Stimulated activated CD4-positive, alpha-beta T cell treated with anti-CD3 and anti-CD28 coated beads, Interleukin-15, amount 100 ng/mL, for 24 hours (primary cell): ENCODE measurements at places on chromosomes 7 and 10.

DNA sequence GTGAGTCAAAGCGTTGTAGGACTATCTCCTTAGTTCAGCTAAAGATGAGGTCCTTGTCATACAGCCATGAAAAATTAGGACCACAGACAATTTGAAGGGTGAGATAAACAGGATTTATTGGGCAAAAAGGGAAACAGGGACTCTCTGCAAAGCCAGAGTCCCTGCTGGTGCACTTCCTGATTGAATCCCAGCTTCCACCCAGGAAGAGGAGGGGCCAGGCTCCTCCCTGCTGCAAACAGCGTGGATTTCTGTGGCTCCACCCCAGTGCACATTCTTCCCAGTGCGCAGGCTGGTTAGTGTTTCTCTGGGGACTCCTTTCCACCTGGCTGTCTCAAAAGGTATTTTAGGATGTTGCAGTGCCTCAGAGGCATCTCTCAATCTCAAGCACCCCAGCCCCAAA lies 165.4 kb upstream of the YAE1 start:
- no peak for DNase-seq

DNA sequence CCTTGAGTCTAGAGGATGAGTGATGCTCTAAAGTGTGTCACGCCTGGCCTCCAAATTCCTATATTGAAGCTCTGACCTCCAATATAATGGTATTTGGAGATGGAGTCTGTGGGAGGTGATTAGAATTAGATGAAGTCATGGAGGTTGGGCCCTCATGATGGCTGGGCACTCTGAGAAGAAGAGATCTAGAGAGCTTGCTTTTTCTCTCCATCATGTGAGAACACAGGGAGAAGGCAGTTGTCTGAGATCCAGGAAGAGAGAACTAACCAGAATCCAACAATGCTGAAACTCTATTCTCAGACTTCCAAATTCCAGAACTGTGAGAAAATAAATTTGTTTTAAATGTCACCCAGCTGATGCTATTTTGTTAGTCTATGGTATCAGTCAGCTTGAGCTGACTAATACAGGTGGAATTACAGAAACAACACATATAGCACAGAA lies 15.1 kb downstream of the RNF216 start:
- DNase-seq = no peak

DNA sequence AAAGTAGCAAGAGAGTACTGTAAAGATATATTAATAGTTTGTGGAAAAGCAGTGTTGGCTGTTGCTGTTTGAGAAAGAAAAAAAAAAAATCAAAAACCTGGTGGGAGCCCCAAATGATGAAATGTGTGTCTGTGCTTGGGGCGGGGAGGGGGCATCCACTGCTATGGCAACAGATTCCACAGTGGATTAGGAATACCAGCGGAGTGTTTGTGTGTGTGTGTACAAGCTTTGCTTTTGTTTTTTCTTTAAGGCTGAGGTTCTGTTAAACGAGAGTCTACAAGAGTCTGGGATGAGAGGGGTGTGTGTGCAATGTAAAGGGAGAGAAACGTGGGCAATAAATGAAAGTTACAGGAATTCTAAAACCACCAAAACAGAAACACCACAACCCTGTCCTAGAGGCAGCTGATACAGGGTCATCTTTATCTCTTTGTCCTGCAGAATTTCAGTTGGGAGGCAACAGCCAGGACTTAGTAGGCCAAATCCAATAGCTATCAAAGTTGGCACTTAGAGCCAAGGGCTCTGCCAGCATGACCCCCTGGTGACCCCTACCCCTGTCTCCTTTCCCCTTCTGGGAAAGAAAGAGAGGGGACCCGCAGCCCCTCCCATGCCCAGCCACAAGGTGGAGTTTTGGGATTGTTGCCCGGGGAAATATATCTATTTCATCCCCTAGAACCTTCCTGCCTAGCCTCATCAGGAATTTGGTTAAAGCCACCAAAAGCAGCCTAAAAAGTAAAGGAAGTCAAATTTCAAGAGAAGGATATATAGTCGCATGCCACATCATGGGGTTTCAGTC lies 85.4 kb downstream of the OSBPL3 start:
- DNase-seq = no peak

DNA sequence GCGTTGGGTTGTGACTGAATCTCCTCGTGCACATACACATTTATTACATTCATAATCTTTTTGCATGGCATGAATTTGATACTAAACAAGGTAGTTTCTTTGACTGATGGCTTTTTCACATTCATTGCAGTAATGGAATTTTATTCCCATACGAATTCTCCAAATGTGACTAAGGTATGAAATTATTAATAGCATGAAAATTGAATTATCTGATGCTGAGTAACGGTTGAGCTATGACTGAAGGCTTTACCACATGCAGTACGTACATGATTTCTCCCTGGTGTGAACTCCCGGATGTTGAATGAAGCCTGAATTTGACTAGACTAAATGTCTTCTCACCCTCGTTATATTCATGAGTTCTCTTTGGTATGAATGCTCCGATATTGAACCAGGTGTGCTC lies 104.4 kb upstream of the C1GALT1 start:
- no peak for DNase-seq

DNA sequence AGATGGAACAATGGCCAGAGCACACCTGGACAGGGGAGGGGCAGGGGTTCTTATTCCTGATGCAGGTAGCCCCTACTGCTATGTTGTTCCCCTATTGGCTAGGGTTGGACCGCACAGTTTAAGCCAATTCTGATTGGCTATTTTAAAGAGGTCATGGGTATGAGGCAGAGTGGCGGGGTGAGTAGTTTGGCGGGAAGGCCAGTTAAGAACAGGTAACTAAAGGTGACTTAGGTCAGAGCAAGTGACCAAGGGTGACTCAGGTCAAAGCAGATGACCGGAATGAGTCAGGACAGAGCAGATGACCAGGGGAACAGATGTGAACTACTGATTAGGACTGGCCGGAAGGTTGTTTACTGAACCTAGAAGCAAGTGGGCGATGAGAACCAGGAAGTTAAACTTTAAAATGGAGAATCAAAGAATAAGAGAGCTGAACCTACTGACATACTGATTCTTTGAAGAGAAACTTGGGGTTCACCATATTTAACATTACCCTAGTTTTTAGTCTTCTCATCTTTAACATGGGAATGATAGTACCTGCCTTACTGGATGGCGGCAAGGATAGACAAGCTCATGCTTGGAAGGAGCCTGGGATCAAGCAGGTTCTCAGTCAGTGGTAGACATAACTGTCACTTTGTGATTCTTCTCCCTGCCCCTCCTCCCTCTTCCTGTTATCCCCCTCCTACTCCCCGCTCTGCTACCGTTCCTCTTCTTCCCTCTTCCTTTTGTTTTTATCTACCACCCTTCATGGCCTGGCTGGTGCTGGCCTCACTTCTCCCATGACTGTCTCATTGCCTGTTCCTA lies 55.0 kb downstream of the CCNY start:
- DNase-seq = no peak

GRCh38 chr7:20785157-20786048 lies 1.3 kb downstream of the SP8 start:
- DNase-seq = peak; percentile 21

DNA sequence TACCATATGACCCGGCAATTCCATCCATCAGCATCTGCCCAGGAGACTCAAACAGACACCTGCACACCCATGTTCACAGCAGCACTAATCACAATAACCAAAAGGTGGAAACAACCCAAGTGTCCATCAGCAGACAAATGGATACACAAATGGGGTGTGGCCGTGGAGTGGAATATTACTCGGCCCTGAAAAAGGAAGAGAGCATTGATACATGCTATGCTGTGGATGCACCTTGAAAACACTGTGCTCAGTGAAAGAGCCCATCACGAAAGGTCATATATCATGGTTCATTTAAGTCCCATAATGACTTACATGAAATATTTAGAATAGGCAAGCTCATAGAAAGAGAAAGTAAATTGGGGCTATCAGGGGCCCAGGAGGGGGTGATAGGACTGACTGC lies 57.5 kb upstream of the DNAAF5 start:
- DNase-seq = no peak

- DNase-seq = peak; percentile 28
These were observed 7.5 kb downstream of the AGK start for GRCh38 chr7:141558544-141559183.

DNA sequence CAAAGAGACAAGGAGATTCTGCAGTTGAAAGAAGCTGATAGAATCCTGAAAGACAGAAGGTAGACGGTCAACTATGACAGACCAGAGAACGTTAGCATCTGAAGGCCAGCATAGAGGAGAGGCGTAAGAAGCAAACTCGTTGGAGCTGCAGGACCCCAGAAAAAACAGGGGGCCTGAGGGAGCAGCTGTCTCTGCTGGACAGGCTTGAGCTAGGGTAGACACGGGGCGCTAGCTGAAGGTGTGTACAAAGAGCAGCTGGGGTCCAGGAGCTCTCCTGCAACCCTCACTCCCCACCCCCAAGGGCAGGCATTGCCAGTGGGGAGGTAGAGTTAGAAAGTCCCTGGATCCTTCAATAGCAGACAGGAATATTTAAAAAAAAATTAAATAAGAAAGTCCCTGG lies 14.6 kb upstream of the GDI2 start:
- DNase-seq = no peak

GRCh38 chr7:120307991-120308545 lies 35.1 kb downstream of the KCND2 start:
- DNase-seq = no peak

- no peak for DNase-seq
These were observed 1.7 kb downstream of the AKR1C4 start for GRCh38 chr10:5198386-5198785.

GRCh38 chr10:17206210-17206709 lies 4.8 kb upstream of the TRDMT1 start:
- DNase-seq = peak; percentile 44

DNA sequence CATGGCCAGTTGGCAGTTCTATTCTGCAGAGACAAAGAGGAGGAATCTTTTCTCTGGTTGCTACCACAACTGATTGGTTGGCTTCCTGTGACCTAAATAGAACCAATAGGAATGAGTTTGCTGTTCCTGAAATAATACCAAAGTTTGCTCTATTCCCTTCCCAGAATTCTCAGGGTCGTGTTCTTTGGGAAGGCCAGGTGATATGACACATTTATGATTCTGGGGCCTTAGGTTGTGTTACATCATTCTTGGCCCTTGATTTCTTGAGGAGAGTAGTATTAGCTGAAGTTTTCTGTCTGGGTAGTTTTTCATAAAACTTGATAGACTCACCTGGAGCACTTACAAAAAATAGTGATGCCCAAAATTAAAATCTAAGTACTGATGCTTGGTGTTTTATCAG lies 171.9 kb downstream of the LRRC4 start:
- no peak for DNase-seq

DNA sequence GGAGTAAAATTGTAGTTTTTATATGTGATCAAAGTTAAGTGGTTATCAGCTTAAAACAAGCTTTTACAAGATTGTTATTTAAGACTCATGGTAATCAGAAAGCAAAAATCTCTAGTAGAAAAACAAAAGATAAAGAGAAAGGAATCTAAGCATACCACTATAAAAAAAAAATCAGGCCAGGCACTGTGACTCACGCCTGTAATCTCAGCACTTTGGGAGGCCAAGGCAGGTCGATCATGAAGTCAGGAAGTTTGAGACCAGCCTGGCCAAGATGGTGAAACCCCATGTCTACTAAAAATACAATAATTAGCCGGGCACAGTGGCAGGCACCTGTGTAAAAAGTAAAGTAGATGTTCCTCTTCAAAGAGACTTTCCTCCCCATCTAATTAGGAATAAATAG lies 265.9 kb upstream of the NRP1 start:
- no peak for DNase-seq

GRCh38 chr10:128036011-128036615 lies 90.1 kb downstream of the MKI67 start:
- no peak for DNase-seq
